ENCODE measurements at places on chromosomes 5 and 9.

- no peak for DNase-seq
These were observed 1.8 kb downstream of the SEMA5A start for GRCh38 chr5:9544056-9544455.

- DNase-seq, result no peak
These were observed 66.4 kb upstream of the PLPP1 start for GRCh38 chr5:55601204-55601618.

- no peak for DNase-seq
These were observed 34.4 kb upstream of the SARDH start for GRCh38 chr9:133772581-133772980.

DNA sequence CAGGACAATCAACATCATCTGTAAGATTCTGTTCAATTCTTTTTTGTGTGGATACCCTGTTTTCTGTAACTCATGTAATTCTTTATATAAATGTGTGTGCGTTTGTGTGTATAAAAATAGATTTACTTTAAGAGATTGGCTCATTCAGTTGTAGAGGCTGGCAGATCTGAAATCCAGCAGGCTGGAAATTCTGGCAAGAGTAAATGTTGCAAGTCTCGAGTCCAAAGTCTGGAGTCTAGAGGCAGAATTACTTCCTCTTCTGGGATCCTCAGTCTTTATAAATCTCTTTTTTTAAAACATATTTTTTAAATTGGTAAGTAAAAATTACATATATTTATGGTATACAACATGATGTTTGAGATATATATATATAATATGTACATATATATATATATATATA lies 202.1 kb upstream of the TMEM161B start:
- DNase-seq, result no peak

GRCh38 chr5:173757403-173758209 lies 130.5 kb upstream of the CPEB4 start:
- DNase-seq, result no peak

DNA sequence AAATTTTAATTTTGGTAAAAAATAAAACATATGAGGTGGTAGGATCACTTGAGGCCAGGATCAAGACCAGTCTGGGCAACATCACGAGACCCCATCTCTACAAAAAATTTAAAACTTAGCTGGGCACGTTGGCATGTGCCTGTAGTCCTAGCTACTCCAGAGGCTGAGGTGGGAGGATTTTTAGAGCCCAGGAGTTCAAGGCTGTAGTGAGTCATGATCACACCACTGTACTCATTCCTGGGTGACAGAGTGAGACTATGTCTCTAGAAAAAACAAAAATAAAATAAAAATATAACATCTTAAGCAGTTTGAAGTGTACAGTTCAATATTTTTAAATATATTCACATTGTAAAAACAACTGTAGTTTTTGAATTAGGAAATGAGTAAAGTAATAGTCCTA lies 108.3 kb downstream of the SMIM15 start:
- no peak for DNase-seq

DNA sequence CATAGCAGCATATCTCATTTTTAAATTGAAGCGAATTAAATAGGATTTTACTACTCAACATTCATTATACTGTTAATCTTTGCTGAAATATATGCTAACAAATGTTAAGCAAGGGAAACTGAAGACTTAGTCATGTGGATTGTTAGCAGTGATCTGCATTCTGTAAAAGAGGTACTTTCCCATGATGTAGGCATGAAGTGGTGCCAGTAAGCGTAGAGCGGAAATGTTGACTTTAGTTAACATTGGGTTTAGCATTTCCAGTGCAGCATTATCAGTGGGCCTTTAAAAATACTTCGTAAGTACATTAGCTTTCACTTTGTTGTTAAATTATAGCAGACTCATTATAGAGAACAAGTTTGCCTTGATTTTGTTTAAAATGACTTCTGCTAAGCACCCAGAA lies 130.3 kb downstream of the CDC42SE2 start:
- no peak for DNase-seq

DNA sequence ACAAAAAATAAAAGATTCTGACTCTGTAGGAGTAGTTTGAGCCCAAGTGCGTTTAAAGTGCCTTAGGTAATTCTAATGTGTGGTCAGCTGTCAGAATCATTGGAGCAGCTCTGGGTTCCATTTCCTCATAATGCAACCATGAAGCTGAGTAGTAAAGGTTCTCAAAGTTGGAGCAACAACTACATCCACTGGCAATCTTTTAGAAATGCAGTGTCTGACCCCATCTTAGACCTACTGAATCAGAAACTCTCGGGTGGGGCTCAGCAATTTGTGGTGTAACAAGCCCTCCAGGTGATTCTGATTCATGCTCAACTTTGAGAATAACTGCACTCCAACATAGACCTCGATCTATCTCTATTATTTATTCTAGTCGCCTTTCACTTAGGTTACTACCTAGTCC lies 7.6 kb upstream of the ALDH1A1 start:
- DNase-seq, result no peak

- no peak for DNase-seq
These were observed 390.0 kb downstream of the DTWD2 start for GRCh38 chr5:118598311-118598710.

GRCh38 chr5:141617128-141617527 lies 1.7 kb downstream of the DIAPH1 start:
- DNase-seq, result no peak

- DNase-seq, result peak; percentile 51
These were observed at the start of gene LHFPL2 for GRCh38 chr5:78648359-78649210. LHFPL2 (minus strand) TSS chr5:78648772; CDS start chr5:78510213, 138,559 bp downstream.

- DNase-seq, result no peak
These were observed 60.8 kb downstream of the FGF18 start for GRCh38 chr5:171480239-171480638.

DNA sequence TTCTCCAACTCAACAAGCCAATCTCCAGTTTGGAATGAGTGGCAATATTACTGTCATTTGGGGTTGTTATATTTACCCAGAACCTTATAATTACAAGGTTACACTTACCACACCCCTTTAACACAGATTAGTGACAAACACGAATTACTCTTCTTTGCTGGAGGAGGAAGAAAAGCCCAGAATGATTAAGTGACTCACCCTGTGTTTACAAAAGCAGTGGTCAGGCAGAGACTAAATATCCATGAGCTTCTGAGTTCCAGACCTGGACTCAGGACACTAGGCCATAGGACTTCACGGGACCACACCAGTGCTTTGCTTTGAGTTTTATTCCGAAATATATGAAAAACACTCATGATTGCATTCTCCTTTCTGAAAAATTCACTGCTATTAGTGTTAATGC lies 370.8 kb downstream of the TLE1 start:
- no peak for DNase-seq

DNA sequence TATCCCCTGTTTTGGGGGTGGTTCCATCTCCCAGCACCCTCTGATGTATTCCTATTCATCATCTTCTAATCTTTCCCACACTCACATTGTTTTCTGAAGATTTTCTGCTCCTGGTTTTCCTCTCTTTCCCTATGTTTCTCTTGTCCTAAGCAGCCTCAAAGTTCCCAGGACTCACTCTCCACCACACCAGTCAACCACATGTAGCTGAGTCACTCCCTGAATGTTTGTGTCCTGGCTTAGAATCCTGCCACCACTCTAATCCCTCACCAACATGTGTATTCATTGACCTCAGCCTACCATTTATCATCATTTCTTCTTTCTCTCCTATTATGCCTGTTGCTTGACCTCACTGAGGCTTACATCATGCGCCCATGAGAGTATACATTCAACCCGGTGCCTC lies 282.4 kb upstream of the ADAMTS16 start:
- no peak for DNase-seq

- DNase-seq, result no peak
These were observed 48.0 kb downstream of the SHLD3 start for GRCh38 chr5:65672796-65673195.

GRCh38 chr5:96209829-96210228 lies 223.2 kb downstream of the PCSK1 start:
- DNase-seq, result no peak

GRCh38 chr5:109614981-109615380 lies 74.7 kb upstream of the MAN2A1 start:
- DNase-seq, result no peak

- no peak for DNase-seq
These were observed 28.9 kb downstream of the SH3PXD2B start for GRCh38 chr5:172425402-172425801.

DNA sequence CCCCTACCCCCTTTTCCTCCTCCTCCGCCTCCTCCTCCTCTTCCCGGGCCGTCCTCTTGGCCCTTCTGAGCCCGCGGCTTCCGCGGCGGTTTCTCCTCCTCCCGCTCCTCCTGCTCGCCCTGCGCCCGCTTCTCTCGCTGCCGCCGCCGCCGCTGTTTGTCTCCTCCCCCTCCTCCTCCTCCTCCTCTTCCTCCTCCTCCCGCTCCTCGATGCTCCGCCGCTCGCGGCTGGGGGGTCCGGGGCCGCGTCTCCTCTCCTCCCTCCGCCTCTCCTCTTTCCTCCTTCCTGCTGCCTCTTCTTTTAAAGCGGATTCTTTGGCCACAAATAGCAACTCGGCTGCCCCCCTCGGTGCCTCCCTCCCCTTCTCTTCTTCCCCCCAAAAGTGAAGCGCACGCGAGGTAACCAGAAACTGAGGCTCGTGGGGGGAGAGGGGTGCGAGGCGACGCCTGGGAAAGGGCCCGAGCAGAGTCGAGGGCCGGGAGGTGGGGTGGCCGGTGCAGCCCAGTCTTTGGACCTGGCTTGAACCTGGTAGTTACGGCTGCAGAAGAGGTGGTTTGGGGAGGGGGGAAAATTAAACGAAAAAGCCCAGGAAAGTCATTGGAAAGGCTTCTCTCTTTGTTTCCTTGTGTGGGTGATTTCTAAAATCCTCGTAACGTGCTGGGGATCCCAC lies 1058.5 kb upstream of the DMAC1 start:
- no peak for DNase-seq

DNA sequence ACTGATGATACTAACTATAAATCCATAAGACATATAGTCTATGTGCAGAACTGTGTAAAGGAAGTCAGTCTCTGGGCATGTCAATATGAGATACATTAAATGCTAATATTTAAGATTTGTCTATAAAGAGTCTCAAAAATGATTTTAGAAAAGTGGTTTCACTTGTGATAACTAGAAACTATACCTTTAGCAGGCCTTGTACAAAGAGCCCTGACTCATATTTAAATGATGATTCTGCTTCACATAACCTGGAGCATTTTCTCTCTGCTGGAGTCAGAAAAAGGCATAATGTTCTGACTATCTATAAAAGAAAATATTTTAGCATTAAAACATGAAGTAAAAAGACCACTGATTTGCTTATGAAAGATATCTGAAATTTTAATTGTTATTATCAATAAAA lies 15.0 kb downstream of the C9orf72 start:
- DNase-seq, result no peak

DNA sequence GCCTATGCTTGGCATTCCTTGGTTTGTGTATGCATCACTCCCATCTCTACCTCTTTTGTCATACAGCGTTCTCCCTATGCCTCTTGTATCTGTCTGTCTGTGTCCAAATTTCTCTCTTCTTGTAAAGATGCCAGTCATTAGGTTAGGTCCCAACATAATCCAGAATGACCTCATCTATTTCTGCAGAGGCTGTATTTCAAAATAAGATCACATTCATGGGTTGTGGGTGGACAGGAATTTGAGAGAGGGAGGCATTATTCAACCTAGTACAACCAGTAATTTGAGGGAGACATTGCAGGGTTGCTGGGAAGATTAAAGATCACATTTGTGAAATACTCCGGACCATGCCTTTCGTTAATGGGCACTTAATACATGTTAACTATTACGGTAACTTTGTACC lies 155.0 kb downstream of the MAN2A1 start:
- no peak for DNase-seq

GRCh38 chr5:166102947-166103346 lies 2188.5 kb upstream of the WWC1 start:
- DNase-seq, result no peak

GRCh38 chr5:57450991-57451876 lies 31.4 kb downstream of the ACTBL2 start:
- no peak for DNase-seq

- no peak for DNase-seq
These were observed 17.8 kb upstream of the COL15A1 start for GRCh38 chr9:98925956-98926355.

- DNase-seq, result no peak
These were observed 66.4 kb upstream of the ZNF608 start for GRCh38 chr5:124812771-124813358.

DNA sequence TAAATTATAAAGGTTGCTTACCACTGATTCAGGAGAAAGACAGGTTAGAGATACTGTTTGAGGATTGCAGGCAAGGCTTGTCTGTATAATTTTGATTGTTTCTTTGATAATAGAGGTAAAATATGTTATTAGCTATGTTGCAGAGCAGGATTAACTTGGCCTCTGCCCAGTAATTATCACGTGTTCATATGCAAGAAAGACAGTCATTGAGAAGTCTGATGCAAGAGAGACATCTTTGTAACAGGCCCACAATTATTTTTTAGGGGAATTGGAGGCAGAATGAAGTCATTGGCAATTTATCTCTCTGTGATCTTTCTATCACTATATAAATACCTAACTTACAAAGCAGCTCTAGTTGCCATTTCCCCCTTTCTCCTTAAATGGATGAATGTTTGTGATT lies 46.0 kb downstream of the SLC44A1 start:
- DNase-seq, result no peak

GRCh38 chr9:134025606-134026541 lies 593 bp downstream of the BRD3OS start:
- DNase-seq, result peak; percentile 20

DNA sequence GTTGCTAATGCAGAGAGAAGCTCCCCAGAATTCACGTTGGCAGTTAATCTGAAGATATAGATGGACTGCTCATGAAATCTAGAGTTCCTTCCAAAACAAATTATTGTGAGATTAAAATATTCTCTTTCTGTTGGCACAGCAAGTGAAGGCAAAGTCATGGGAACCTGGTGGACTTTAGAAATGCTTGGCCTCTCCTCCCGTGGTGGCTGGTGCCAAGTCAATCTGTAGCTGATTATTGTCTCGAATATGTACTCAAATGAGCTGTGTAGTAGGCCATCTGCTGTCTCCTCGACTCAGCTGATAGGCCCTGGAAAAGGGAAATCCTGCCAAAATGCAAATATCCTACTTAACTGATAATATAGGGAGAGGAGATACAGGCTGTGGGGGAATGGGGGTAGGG lies 69.3 kb downstream of the DAPK1 start:
- no peak for DNase-seq

- no peak for DNase-seq
These were observed 210.2 kb downstream of the MEF2C start for GRCh38 chr5:88672644-88673252.

- no peak for DNase-seq
These were observed 630.4 kb downstream of the PRELID2 start for GRCh38 chr5:145204743-145205142.

GRCh38 chr9:35793461-35793860 lies 2.1 kb downstream of the NPR2 start:
- DNase-seq, result no peak

Data from GM18507 (cell line).